Tongue (tissue), 3 donors: ENCODE measurements at places on chromosomes 5 and 9. TPM values are rescaled to one million over a fixed set of nuclear protein-coding genes. Genes with fewer than 3 reads are reported as not detected.
A peak's percentile ranks its signal among the peaks of the same experiment; 100 is the strongest.

DNA sequence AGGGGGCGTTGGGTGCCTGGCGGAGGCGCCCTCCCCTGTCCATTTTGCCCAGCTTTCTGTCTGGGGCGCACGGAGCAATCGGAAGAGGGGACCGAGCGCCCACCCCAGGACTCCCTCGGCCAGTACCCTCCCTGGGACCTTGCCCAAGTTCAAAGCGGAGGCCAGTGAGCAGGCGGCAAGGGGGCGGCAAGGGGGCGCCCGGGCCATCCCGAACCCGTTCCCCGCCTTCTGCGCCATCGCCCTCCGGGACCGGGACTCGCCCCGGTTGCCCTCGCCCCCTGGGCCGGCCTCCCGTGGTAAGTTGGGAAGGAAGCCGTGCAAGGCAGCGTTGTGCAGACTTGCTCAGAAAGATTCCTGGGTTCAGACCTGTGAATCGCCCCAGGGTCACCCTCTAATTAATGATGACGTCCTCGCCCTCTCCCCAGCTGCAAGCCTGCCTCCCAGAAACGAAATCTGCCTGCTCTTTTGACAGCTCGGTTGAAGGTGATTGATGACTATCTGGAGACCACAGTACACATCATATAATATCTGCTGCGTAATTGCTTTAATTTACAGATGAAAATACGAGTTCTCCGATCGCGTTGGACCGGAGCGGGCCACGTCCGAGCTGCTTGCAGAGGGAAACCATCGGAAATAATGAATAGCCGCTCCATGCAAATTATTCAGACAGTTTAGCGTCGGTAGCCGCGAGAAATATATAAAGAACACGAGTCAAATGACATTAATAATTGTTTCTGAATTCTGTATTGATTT, 1.4 kb upstream of the IRX4 start:
- no peak for DNase-seq

DNA sequence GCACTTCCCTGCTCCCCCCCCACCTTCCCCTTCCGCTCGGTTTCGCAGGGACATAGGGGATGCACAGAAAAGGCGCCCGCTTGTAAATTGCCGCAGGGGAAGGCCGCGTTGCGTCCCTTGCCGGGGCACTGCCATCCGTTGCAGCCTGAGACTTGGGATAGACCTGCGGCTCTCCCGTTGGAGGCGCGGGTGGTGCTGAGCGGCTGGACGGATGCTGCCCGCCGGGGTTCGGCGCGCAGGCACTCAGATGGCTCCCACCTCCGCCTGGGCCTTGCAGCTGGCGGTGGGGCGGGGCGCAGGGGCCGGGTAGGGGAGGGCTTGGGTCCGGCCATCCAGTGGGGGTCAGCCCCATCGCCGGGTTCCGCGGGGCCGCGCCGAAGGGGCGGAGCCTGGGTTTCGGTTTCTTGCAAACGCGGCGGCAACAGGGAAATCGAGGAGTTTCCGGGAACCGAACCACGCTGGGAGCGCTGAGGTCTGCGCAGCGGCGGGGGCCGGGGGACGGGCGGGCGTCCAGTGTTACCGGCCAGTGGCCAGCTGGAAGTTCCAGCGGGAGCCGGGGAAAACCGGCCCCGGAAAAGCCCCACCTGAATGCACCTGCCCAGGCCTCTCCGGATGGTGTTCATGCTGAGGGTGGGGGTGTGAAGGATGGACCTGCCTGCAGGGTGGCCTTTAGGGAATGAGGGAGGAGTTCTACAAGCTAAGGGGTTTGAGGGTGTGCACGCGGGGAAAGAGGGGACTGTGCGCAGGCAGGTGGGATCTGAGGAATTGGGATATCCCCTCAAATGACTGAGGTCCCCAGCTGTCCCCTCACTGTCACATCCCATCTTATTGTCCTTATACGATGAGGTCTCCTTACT, 6.3 kb upstream of the IRF1 start:
- DNase-seq = peak; percentile 82

- DNase-seq = no peak
Observed at GRCh38 chr5:171412186-171412585, 7.3 kb upstream of the FGF18 start.

- peak; percentile 88 for DNase-seq
Observed at GRCh38 chr5:9547122-9547947, 1.5 kb upstream of the SEMA5A start.

DNA sequence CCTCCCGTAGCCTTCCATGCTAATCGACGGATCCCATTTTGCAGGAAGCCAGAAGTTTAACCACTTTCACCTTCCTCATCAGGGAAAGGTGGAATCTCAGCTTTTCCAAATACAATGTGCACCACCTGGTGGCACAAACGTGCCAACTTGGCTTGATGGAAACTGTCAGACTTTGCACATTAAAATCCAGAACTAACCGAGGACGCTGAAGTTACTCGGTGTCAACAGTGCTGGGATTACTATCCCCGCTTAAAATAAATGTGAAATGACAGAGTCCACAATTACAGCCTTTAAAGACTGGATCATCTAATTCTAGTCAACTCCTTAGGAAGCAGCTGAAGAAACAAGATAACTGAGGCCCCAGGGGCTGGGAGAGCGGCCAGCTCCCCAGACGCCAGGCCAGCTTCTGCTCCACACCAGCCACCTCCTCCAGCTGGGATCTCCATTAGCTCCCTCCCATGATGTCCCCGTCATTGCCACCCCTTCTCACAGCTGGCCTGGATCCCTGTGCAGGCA, 50.1 kb upstream of the RETREG1 start:
- peak; percentile 77 for DNase-seq

DNA sequence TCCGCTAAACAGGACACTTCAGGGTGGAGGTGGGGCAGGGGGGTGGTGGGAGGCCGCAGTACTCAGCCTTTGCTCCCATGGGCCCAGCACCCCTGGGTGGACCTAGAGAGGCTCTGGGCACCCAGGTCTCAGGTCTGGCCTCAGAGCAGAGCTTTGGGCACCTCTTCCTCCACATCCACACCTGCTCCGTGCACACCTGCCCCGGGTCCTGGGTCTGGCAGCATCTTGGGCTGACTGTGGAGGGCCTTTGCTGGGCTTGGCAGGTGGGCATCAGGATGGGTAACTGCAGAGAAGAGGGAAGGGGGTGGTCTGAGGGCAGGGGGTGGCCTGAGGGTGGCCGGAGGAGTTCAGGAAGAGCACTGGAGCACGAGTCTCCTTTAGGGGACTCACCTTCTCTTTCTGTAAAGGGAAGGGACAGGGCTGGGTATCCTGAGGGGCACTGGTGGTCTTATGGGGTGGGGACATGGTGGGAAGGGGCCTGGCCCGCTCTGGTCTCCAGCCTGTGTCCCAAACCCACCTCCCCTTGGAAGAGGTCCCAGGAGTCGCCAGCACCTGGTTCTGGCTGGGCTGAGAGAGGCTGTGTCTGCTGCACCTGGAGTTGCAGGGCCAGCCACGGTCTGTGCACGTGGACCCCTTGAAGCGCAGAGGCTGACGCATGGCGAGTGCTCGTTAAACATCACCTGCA, 106.7 kb upstream of the IER5L start:
- no peak for DNase-seq

DNA sequence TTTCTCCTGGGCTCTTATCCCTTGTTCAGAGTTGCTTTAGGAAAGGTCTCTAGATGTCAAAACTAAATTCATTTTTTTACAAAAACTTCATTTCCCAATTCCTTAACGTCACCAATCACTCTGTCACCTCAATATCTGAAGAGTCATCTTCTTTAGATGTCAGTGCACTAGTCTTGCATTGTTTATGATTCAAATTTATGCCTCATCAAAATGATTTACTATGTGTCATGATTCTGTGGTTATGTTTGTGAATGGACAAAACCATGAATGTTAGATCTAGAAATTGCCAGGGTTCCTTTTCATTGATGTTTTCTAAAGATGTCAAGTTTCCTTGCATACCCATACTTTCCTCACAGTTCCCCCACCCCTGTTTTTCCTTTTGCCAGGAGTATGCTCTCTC, 21.5 kb downstream of the CWC27 start:
- DNase-seq = no peak

GRCh38 chr5:172870291-172870714, 36.3 kb downstream of the ERGIC1 start:
- DNase-seq = peak; percentile 84

GRCh38 chr5:16568875-16569580, 47.8 kb downstream of the RETREG1 start:
- no peak for DNase-seq

DNA sequence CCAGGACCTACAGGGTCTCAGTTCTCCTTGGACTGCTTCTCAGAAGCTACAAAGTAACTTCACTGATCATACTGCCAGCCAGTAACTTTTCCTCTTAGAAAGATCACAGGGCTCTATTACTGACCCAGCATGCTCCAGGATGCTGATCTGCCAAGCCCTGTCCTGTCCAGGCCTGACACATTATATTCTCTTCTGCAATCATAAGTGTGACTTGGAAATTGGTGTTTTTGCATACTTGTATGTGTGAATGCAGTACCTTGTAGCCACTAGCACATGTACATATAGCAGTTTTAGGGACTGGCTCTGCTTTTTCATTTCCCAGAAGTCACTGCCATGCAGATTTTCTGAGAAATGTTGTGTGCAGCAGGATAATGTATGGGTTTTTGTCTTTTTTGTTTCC, 40.1 kb upstream of the CCNH start:
- no peak for DNase-seq

- peak; percentile 59 for DNase-seq
Observed at GRCh38 chr9:17082343-17083064, 52.3 kb upstream of the CNTLN start.

DNA sequence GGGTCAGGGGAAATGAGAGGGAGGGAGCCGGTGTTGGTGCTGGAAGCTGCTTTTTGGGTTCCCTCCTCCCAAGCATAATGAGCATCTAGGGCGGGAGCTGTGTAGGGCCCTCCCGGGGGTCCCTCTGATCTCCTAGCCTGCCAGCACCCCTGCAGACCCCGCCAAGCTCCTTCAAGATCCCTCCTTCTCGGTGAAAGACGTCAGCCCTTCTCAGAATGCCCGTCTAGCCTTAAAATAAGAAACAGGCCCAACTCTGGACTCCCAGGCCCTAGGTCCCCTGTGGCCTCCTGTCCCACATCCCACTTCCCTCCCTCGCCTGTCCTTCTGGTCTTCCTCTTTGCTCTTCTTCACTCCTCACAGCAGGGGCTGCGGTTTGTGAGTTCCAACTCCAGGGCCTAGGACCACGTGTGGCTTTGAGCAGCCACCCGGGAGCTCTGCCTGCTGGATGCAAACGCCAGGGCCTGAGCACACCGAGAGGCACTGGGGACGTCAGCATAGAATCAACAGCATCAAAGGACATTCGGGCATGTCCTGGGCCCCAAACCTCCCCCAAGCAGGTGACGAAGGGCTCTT, 8.8 kb upstream of the SCGB3A1 start:
- DNase-seq = no peak

DNA sequence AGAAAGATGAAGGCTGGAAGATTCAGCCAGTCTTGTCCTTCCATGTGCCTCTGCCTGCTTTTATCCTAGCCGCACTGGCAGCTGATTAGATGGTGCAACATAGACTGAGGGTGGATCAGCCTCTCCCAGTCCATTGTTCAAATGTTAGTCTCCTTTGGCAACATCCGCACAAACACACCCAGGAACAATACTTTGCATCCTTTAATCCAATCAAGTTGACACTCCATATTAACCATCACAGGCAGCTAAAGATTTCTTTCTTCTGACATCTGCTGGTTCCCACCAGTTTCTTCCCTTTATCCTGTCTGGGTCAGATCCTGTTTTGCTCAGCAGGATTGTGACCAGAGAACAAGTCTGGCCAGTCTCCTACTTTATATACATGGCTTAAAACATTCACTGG, 276.5 kb upstream of the TYRP1 start:
- DNase-seq = no peak

GRCh38 chr5:1471997-1472963, 27.0 kb upstream of the SLC6A3 start:
- DNase-seq = no peak

GRCh38 chr9:121725008-121725775, 73.8 kb downstream of the DAB2IP start:
- DNase-seq = peak; percentile 96

DNA sequence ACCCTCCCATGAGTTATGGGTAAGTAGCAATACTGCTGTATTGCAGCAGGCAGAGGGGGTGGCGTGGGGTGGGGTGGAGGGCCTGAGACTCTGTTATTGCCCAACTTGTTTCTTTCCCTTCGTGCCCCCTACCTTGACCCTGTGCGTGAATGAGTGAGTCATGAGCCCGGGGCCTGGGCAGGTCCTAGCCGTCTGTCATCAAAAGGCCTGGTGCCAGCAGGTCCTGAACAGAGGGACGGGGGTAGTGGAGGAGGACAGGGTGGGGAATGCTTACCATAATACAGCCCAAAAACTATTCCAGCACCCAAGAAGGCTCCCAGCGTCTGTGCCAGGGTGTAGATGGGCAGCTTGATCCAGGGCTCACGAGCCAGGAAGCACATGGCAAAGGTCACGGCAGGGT, 4.3 kb downstream of the AQP3 start:
- no peak for DNase-seq

GRCh38 chr5:133618141-133618540, 5.8 kb upstream of the FSTL4 start:
- DNase-seq = no peak

GRCh38 chr9:88544245-88544644, 9.3 kb downstream of the NXNL2 start:
- no peak for DNase-seq

- no peak for DNase-seq
Observed at GRCh38 chr5:139755892-139756671, 39.5 kb upstream of the PSD2 start.

GRCh38 chr9:25864509-25864908, 186.3 kb upstream of the TUSC1 start:
- no peak for DNase-seq

GRCh38 chr9:133944746-133945135, 47.4 kb downstream of the VAV2 start:
- no peak for DNase-seq

GRCh38 chr5:168023191-168023590, 268.3 kb upstream of the WWC1 start:
- DNase-seq = peak; percentile 93

FOXD1 gene
- 5.1 TPM for total RNA-seq

OTULINL gene
- 4.4 TPM for total RNA-seq

SVEP1 gene
- 26.4 TPM for total RNA-seq

PRRX2 gene
- 6.9 TPM for total RNA-seq

CDX1 gene
- 0.31 TPM for total RNA-seq

BSPRY gene
- total RNA-seq = 2.6 TPM

TMEFF1 gene
- 3.0 TPM for total RNA-seq

NXNL2 gene
- 0.72 TPM for total RNA-seq

FRMPD1 gene
- total RNA-seq = 3.3 TPM

PCDHA10 gene
- 0.21 TPM for total RNA-seq

GAS1 gene
- total RNA-seq = 142 TPM
